ENCODE measurements at places on chromosomes 12 and 14. TPM values are rescaled to one million over a fixed set of nuclear protein-coding genes. Genes with fewer than 3 reads are reported as not detected.

The CNIH1 gene
- polyA plus RNA-seq = 68.5 TPM

The SLC38A4 gene
- not detected for polyA plus RNA-seq

The TEX52 gene
- not detected for polyA plus RNA-seq

The CD69 gene
- polyA plus RNA-seq = 177 TPM

The NINJ2 gene
- polyA plus RNA-seq = 15.8 TPM

The C12orf50 gene
- polyA plus RNA-seq = not detected

The CPNE8 gene
- polyA plus RNA-seq = 0.86 TPM

The ANG gene
- polyA plus RNA-seq = 9.9 TPM

The HSPB8 gene
- polyA plus RNA-seq = not detected

Measured in IgD-negative memory B cell (primary cell).